Fibroblast of upper back skin (primary cell): ENCODE measurements at places on chromosomes 12 and 14.

- no peak for DNase-seq
These were observed 65.5 kb downstream of the PTPRR start for GRCh38 chr12:70854881-70855568.

- peak; percentile 44 for DNase-seq
These were observed 86.6 kb downstream of the BORCS5 start for GRCh38 chr12:12443431-12443878.

- no peak for DNase-seq
These were observed 6.0 kb downstream of the FOXG1 start for GRCh38 chr14:28772613-28773012.

GRCh38 chr12:123106640-123107359 is 44.1 kb downstream of the PITPNM2 start:
- no peak for DNase-seq

DNA sequence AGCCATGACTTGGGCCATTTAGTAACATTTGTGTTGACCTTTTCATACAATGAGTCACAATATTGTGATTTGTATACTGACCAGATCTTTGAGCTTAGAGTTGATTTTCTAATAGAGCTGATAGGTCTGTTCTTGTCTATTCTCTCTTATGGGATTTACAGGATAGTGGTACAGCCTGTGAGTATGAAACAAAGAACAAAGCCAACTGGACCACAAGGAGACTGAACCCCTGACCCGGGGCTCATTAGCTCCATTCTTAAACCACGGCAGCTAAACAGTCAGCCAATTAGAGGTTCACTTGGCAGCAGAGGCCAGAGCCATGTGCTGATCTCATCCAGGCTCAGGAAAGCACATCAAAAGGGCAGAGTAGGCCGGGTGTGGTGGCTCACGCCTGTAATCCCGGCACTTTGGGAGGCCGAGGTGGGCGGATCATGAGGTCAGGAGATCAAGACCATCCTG is 59.1 kb upstream of the GNPNAT1 start:
- DNase-seq, result no peak

- DNase-seq, result peak; percentile 21
These were observed 20.0 kb downstream of the GAS2L3 start for GRCh38 chr12:100593490-100593889.

DNA sequence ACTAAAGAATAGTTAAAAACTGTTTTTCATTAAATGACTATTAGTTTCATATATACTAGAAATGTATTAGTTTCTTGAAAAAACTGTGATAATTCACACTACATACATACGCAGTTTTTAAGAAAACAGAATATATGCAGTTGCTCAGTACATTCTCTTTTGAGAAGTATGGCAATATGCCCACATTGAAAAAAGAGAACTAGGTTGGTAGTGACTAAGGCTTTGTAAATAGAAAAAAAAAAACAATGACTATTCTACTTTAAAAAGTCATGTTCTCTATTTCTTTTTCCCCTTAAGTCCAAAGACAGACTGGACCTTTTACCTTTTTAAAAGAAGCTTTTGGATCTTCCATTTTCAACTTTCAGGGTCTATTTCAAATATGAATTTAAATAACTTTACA is 25.0 kb downstream of the SNX6 start:
- DNase-seq, result no peak

DNA sequence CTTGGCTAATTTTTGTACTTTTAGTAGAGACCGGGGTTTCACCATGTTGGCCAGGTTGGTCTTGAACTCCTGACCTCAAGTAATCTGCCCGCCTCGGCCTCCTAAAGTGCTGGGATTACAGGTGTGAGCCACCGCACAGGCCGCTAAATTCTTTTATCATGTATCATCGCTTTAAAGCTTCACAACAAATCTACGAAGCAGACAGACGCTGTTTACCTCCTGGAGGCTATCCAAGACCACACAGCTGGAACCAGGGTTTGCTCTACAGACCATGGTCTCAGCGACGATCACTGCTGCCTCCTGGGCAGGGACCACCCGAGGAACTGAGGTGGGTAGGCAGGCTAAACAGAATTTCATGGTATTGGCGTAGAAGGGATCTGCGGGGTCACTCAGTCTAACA is 27.2 kb downstream of the KRT80 start:
- DNase-seq, result no peak

GRCh38 chr12:123143736-123144461 is 7.0 kb downstream of the PITPNM2 start:
- peak; percentile 37 for DNase-seq

DNA sequence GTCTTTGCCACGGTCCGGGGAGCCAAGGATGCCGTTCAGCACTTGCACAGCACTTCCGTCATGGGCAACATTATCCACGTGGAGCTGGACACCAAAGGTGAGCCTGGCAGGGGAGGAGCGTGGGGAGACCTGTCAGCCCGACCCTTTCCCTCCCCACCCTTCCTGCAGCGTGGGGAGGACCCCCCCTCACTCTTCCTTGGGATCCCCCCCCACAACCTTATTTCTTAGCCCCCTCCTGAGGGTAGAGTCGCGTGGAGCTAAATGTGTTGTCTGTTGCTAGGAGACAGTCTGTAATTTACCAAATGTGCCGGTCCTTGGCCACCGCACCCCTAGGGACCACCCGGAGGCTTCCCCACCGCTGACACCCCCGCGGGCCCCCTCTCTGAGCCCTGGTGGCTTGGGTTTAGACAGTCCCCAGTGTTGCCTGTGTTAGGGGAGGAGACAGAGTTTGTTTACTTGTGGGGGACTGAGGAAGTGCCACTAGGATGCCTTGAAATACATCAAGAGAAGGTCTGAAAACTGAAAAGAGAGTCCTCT is 2.3 kb downstream of the SETD1B start:
- DNase-seq, result no peak

DNA sequence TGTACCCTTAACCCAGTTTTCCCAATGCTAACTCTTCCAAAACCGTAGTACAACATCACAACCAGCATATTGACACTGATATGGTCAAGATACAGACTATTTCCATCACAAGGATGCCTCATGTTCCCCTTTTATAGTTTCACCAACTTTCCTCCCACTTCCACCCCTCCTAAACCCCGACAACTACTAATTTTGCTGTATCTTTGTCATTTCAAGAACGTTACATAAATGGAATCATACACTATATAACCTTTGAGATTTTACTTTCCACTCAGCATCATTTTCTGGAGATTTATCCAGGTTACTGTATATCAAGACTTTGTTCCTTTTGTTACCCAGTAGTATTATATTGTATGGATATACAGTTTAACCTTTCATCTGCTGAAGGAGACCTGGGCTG is 88.9 kb downstream of the MED13L start:
- DNase-seq, result no peak

- DNase-seq, result no peak
These were observed 143.0 kb downstream of the ADGRD1 start for GRCh38 chr12:131096681-131097181.

- DNase-seq, result no peak
These were observed 463.4 kb downstream of the SLC16A7 start for GRCh38 chr12:60059180-60059579.

DNA sequence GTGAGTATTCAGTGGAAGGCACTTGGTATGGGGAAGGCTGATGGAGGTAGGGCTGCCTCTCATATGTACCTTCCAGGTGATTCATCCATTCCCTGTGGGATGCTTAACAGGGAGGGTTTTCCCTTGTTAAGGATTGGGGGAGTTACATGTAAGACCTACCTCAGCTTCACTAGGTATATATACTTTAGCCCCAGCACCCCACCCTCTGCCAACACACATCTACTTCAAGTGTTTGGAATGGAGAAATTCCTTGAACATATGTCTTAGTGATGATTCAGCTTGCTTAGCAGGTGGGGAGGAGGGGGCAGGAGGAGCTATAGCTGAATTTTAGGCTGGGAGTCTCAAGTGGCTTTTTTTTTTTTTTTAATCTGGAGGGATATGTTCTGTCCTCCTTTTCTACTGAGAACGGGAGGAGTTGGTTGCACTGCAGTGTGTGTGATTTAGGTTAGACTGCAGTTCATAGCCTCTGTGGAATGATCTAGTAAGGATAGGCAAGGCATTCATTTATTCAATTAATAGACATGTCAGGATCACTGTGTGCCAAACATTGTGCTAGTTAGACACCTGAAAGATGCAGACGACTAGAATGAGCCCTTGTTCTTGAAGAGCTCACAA is 1.7 kb downstream of the PIP4K2C start:
- peak; percentile 30 for DNase-seq

DNA sequence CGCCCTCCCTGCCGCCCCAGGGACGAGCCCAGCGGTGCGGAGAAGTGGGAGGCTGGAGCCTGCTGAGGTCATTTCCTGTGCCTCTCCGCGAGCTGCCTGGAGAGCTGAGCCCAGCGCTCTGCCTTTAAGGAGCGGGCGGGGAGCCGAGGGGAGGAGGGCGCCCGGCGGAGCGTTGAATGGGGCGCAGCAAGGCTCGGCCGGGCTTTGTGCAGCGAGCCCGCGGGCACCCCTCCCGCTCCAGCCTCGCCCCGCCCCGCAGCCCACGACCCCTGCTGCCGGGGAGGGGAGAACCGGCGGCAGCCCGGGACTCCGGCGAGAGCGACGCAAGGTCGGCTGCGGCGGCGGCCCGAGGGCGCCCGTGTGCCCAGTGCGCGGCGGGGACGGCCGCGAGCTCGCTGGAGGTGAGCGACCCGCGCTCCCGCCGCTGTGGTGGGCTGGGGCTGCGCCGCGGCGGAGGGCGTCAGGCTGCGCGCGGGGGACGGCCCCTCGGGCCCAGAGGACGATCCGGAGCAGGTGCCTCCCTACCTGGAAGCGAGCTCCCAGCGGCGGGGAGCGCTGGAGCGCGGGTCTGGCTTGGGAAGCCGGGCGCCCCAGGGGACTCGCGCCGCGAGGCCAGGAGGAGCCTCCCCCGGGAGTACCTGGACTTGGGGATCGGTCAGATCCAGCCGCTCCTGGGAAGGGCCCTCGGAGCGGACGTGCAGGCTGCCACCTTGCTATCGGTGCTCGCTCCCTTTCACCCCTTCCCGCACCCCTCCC is at the start of gene PLEKHH1:
Gene PLEKHH1, plus strand, starts transcription at position 293 of the 756 bp plus-strand sequence. CDS start 8,578 bp downstream, outside the sequence.
- peak; percentile 62 for DNase-seq

DNA sequence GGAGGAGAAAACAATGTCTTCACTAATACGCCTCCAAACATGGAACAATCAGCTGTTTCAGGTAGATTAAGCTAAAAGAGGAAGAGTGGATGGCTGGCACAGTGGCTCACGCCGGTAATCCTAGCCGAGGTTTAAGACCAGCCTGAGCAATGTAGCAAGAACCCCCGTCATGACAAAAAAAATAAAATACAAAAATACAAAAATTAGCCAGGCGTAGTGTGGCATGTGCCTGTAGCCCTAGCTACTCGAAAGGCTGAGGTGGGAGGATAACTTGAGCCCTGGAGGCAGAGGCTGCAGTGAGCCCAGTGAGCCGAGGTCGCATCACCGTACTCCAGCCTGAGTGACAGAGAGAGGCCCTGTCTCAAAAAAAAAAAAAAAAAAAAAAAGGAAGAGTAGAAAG is 1.2 kb upstream of the MED13L start:
- no peak for DNase-seq

GRCh38 chr12:61365001-61365400 is 895.2 kb upstream of the USP15 start:
- DNase-seq, result no peak

DNA sequence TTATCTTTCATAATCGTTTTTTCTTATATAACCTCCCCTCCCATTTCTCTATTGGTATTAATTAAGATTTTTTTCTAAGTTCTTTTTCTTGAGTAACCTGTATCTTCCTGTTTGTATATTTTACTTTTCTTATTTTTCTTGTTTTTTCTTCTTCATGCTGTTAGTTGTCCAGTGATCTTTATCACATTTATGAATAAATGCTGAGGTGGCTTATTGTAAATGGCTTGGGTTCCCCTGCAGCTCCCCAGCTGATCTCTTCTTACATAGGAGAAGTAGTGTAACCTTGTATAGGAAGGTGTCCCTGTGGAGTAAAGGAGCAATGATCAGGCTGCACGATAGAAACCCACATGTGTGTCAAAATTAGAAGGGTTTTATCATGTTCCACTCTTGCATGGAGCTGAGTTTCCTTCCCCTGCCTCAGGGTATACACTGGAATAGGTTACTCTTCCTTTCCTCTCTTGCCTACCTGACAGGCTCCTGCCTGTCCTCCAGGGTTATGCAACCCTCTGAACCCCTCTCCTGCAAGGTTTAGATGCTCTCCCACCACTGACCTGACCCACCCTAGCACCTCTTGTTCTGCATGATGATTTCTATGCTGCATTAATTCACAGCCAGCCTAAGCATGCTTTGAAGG is 334.8 kb upstream of the RGS6 start:
- DNase-seq, result no peak

GRCh38 chr14:96625426-96625985 is 123.3 kb downstream of the PAPOLA start:
- DNase-seq, result no peak

DNA sequence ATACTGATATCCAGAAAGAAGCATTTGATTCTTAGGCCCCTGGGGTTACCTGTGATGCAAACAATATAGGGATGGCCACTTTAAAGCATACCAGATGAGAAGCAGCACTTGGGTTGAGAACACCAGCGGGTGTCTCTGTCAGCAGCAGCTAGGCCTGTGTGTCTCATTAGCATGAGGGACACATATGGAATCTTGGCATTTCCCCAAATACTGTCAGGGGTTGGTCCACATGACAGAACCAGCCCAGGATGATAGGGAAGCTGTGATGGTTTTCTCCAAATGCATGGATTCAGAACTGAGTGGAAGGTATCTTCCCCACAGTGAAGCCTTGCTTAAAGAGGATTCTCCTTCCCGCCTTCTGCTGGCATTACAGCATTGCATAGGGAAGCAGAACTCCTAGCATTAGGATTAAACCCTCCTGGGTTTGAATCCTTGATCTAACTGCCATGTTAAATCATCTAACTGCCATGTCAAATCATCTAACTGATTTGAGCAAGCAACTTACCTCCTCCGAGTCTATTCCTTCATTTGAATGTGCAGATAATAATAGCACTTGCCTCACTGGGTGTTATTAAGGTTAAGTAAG is 111.5 kb upstream of the WSCD2 start:
- no peak for DNase-seq

DNA sequence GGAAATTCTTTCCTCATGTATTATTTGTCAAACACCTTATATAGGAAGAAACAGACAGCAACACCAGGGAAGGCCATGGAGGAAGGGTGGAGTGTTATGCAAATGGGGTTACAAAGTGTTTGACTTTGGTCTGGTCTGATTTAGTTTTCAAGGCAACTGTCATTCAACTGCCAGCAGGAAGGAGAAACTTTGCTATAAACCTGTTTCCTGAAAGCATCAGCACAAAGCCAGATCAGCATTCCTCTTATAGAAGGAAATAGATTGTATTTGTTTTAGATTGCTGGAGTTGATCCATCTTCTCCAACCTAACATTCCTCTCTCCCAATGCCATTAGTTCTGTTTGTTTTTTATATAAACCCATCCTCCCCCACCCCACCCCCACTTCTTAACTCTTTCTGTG is 65.7 kb downstream of the STAB2 start:
- no peak for DNase-seq

DNA sequence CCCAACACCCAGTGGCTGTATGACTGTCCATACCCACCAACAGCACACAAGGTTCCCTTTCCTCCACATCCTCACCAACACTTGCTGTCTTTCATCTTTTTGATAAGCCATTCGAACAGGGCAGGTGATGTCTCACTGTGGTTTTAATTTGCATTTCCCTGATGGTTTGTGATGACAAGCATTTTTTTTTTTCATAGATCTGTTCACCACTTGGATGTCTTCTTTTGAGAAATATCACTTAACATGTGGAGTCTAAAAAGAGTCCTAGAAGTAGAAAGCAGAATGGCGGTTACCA is 198.1 kb upstream of the DIO3 start:
- no peak for DNase-seq
